Activated CD4-positive, alpha-beta memory T cell treated with anti-CD3 and anti-CD28 coated beads, Interleukin-2, amount 10 ng/mL, durations not matched to agents 7 days and 5 days (primary cell): ENCODE measurements at places on chromosomes 4 and X.

- DNase-seq, result no peak
Measured at GRCh38 chrX:20067709-20068561, 48.8 kb downstream of the MAP7D2 start.

DNA sequence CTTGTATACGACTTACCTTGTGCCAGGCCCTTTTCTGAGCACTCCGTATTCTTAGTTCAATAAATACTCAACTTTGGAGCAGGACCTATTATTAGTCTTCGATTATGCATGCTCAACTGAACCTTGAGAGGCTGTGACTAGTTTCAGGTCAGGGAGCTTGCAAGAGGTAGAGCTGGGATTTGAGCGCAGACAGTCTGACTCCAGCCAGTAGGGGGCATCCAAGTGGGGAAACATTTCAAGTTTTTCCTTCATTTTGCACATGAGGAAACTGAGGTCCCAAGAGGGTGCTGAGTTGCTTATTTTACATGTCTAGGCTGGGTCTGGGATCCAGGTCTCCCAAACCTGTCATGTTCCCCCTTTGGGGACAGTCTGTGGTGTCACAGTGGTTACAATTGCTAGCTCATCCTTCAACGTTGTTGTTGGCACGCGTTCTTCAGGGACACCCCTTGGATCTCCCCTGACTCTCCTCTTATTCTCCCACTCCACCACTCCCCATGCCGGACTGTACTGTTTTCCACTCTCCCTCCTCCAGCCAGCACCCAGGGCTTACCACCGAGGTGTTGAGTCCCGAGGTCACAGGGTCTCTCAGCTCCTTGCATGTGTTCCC lies 6.7 kb upstream of the PRICKLE3 start:
- DNase-seq, result peak; percentile 37

DNA sequence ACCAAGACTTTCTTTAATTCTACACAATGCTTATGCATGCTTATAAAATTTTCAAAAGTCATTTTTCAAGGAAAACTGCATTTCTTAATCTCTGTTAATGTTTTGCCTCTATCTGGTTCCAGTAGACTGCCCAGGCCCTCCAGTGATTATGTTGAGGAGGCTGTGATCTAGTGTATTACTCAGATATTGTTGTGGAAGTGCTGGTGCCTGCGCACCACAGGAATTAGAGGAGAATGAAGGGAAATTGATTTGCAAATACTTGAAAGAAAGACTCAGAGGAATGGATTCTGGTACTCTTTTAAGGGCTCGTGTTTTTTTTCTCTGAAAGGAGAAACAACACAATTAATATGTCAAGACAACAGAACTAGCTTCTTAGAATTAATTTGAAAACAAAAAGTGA lies 1015.1 kb downstream of the RPA4 start:
- DNase-seq, result no peak

DNA sequence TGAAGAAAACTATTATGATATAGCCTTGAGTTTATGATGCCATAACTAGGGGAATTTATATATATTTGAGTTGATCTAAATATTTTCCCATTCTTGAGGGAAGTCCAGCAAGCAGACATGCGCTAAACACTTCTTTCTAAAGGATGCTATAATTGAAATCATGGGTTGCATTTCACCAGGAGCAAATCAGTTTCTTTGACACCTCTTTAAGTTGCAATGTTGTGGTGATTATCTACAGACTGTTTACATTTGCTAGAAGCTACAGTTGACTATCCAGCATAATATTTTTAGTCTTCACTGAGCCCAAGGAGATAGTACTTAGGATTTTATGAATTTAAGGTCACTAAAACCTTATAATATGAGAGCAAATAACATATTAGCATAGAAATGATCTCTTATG lies 43.9 kb downstream of the ANAPC4 start:
- DNase-seq, result no peak

DNA sequence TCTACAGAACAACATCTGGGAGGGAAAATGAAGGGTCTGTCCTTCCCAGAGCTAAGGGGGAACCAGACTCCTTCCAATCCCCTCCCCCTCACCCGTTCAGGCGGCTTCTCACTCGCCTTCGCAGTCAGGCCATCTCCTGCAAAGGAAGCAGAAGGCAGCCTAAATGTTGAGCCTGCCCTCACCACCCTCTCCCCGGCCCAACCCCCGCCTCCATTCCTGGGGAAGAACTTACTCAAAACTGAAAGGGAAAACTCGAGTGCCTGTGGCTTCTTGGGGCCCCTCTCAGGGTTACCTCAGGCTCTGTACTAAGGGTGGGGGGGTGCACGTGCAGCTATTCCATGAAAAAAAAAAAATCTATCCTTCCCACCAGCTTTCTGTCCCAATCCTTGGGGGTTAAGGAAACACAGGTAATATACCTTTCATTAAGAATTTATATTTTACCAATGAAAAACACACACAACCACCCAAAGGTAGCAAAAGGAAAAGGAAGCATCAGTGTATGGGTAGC lies 2.4 kb downstream of the ZMYM3 start:
- peak; percentile 16 for DNase-seq
